Vagina (tissue), 2 donors: ENCODE measurements at places on chromosomes 4 and X.

DNA sequence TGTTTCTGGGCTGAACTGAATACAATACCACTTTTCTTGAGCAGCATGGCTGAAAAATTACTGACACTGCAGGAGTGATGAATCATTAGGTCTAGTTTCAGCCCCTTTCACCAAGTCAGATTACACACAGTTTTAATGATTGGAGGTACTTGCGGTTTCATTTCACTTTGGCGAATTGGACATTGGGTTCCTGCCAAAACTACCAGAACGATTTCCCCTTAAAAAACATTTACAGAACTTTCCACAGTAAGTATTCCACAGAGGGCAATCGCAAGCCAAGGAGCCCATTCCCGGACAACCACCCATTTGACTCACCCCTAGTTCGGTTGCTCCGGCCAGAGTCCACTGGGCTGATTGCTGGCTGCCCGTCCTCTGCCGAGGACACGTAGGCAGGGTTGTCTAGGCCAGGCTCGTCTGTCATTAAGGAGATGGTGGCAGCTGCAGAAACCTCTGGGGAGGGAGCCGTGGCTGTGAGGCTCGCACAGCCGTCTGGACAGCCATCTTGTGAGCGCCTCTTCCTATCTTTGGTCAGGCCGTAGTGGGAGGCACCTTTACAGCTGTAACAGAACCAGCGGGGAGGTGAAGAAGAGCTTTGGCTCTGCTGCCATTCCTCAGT lies 83.5 kb downstream of the LNX1 start:
- DNase-seq, result no peak

DNA sequence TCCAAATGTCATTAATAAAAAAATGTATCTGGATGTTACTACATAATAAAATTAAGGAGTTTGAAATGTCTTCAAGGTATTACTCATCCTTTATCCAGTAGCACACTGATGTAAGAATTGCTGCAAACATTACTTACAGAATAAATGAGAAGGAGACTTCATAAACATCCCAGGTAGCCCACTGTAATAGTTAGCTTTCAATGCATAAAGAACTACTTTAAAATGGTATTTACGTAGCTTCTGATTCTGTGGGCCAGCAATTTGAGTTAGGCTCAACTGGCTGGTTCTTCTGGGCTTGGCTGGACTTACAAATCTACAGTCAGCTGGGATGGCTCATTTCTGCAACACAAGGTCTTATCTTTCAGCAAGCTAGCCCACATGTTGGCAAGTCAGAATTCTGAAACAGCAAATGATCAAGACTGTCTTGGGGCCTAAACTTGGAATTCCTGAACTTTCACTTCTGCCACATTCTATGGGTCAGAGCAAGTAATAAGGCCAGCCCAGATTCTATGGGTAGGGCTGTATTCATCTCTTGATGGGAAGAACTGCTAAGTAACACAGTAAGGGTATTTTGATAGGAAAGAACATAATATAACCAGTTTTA lies 522.5 kb downstream of the IQCM start:
- no peak for DNase-seq

DNA sequence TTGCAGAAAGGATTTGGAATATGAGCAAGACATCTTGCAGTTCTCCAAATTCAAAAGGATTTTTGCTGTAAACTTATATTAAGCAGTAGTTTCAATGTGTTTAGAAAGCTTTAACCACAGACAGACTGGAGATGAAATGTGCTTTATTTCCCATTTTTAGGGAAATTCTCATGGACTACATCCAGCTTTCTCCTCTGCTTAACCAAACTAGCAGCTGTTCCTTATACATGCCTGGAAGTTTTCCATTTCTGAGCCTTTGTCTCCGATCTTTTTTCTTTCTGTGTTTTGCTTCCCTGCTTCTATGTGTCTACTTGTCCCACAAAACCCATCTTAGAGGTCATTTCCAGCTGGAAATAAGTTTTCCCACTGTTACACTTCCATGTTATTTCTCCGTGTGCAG lies 41.6 kb downstream of the TMA16 start:
- DNase-seq, result no peak

DNA sequence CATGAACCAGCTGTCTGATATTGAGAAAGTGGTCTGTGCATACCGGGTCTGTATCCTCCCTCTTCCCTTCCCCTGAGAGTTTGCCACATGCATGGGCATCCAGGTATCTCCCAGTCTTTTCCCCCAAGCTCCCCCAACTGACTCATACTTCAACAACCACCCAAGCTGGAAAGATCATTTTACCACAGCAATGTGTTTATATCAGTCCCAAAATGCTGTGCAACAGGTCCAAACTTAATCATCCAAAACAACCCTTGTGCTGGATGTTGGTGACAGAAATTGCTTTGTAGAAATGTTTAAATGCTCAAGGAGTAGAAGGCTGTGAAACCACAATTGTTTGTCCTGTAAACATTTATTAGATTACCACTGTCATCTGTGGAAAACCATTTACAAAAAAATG lies 286.8 kb upstream of the KLF3 start:
- DNase-seq, result no peak

GRCh38 chr4:15007201-15007600 lies 4.9 kb downstream of the CPEB2 start:
- no peak for DNase-seq

- DNase-seq, result no peak
These were observed 297.9 kb upstream of the FAT4 start for GRCh38 chr4:125016892-125017299.
